ENCODE measurements at places on chromosomes 3 and 15. TPM values are rescaled to one million over a fixed set of nuclear protein-coding genes. Genes with fewer than 3 reads are reported as not detected.

Gene SNX22
- 28.9 TPM for total RNA-seq

Gene VIPR1
- total RNA-seq: 4.9 TPM

DNA sequence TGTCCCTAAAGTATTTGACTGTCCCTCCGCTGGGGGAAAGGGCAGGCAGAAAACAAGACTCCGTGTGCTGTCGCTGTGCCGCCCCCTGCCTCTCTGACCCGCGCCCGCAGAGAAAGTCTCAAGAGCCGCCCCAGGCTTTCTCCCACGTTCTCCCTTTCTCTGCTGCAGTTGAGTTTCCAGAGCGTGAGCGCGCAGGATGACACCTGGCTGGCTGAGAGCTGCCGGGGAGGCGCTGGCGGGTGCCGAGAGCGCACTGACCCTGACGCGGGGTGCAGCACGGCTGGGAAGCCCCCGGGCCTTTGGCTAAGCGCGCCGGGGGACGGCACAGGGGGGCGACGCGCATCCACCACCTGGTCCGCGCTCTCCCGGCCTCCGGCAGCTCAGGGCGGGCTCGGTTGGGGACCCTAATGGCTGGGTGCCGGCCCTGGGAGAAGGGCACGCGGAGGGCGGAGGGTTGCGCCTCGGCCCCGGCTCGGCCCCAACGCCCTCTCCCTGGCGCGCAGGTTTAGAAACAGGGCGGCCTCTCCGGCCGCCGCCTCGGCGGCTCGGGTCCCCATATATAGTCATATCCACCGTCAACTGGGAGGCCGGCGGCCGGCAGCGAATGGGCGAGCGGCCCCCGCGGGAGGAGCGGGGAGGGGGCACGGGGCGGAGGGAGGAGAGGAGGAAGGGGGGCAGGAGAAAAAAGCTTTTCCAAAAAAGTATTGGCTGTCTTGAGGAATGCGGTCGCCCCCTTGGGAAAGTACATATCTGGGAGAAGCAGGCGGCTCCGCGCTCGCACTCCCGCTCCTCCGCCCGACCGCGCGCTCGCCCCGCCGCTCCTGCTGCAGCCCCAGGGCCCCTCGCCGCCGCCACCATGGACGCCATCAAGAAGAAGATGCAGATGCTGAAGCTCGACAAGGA is at the start of gene TPM1:
TSS of gene TPM1 (plus strand) at position 774 of the 903 bp plus-strand sequence. CDS start at position 857, 83 bp downstream.
- peak; percentile 87 for DNase-seq

- no peak for DNase-seq
These were observed 107.6 kb downstream of the IL20RB start for GRCh38 chr3:137065381-137065780.

GRCh38 chr3:152381881-152382295 is 113.2 kb downstream of the MBNL1 start:
- DNase-seq: no peak

DNA sequence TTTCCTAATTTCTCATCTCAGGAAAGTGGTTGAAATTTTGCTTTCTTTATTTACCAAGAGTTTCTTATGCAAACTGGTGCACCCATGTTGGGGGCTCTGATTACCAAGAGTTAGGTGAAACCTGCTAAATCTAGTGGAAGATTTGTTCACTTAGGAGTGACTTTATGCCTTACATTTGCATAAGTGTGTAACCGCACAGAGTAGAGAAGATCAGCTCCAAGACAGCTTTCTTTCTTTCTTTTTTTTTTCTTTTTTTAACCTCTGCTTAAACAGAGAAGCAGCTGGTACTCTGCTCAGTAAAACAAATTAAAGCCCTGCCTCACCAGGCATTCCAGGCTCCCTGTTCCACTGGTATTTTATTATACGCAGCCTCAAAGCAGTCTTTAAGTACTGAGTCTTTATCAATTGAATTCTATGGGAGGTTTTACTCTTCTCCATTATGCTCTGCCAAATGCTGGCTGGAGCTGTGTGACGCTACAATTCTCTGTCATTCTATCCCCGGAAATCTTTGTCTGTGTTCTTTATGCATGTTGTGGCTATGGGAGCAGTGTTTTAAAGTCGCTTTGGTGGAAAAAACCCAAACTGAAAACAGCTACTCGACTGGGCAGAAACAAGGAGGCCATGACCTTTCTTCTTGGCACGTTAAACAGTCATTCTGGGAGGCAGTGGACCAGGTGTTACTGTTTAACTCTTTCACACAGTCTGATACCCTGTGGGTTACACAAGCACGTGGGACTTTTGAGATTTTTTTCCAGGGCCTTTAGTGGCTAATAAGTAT is 55.2 kb upstream of the GBE1 start:
- DNase-seq: no peak

All from left cardiac atrium (tissue), 4 donors.